Neuronal stem cell (in vitro differentiated cells): ENCODE measurements at places on chromosomes 16 and 17.

- DNase-seq = no peak
Observed at GRCh38 chr16:9568261-9568660, 476.8 kb downstream of the HAPSTR1 start.

- DNase-seq = peak; percentile 98
Observed at GRCh38 chr17:40218740-40219593, at the start of gene WIPF2. Gene WIPF2 (plus strand): TSS chr17:40219304. CDS start chr17:40256460, 37,156 bp downstream.

DNA sequence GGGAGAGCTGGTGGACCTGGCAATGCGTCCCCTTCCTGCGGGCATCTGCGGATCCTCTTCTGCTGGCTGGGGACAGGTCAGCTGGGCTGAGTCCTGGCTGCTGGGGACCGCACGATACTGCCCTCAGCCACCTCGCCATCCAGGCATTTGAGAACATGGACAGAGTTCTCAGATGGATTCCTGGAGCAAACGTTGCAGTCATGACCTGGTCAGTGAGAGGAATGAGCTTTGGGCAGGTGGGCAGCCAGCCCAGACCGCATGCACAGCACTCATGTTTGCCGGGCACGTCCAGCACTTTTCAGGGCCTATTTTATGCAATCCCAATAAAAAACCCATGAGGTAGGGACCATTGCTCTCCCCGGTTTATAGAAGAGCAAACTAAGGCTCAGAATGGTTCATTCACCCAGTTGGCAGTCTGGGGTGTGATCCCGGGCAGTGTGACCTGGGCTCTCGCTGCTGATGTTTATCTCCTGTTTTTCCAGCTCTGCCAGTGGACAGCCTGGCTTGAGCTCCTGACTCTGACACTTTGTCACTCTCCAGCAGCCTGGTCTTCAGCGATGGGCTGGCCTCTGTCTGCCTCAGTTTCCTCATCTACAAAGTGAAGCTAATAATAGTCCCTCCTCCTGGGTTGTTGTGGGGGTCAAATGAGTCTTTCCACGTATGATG is 294.7 kb downstream of the IRF8 start:
- no peak for DNase-seq

DNA sequence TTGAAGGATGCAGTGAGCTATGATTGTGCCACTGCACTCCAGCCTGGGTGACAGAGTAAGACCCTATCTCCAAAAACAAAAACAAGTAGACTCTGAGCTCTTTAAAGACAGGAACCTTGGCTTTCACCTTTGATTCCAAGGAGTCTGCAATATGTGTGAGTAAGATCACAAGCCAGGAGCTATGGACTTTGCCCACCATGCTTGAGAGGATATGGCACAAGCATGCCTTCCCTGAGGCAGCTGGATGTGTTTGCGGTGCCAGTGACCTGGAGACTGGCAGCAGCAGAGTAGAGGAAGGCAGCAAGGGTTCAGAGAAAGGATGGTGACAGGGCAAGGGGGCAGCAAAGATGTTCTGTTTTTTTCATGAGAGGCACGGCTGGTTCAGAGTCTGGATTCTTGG is 14.5 kb upstream of the PRKCA start:
- no peak for DNase-seq

DNA sequence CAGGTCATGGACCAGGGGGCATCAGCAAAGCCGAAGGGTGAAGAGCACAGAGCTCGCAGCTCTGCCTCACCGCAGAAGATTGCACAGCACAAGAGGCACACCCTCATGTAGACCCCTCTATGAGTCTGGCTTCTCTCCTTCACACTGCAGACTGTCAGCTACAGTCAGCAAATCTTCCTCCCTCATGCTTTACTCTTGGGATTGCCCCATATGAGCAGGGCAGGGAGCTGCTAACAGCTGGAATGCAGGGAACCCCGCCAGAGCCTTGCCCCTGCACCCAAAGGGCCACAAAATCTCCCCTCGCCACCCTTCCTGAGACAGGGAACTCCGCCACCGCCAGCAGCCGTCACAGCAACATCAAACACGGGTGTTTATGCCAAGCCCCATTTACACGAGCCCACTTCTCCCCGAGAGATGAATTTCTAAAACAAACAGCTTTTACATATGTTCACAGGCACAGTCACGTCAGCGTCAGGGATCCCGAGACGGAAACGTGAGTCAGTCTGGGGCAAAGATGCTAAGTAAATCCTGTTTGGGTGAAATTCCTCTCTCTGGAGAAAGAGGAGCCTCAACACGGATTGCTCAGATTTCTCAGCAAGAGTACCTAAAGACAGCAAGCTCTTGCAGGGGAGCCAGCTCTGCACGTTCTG is 121.9 kb downstream of the CDYL2 start:
- DNase-seq = no peak

GRCh38 chr16:85120006-85120340 is 7.7 kb upstream of the CIBAR2 start:
- no peak for DNase-seq

- no peak for DNase-seq
Observed at GRCh38 chr16:85679870-85680269, 8.9 kb downstream of the GINS2 start.

DNA sequence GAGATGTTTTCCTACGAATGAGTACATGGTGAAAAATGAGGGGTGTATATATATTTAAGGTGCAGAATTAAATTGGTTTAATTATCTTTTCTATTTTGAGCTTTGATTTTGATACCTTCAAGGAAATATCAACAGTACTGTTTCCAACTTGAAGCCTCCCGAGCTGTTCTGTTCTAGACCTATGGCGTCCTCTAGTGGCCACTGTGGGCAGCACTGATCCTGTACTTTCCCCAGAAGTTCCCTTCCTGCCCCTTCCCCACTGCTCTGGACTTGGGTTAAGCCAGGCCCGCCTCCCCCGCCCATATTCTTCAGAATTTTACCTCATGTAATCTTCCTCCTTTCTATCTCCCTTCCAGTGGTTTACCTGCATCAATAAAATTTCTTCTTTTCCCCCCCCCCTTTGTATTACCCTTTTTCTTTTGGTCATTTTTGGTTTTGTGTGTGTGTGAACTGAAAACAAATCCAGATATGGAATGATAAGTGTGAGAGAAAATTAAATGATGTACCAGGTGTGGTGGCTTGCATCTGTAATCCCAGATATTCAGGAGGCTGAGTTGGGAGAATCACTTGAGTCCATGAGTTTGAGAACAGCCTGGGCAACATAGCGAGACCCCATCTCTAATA is 1643.5 kb downstream of the TP53TG3F start:
- DNase-seq = no peak

DNA sequence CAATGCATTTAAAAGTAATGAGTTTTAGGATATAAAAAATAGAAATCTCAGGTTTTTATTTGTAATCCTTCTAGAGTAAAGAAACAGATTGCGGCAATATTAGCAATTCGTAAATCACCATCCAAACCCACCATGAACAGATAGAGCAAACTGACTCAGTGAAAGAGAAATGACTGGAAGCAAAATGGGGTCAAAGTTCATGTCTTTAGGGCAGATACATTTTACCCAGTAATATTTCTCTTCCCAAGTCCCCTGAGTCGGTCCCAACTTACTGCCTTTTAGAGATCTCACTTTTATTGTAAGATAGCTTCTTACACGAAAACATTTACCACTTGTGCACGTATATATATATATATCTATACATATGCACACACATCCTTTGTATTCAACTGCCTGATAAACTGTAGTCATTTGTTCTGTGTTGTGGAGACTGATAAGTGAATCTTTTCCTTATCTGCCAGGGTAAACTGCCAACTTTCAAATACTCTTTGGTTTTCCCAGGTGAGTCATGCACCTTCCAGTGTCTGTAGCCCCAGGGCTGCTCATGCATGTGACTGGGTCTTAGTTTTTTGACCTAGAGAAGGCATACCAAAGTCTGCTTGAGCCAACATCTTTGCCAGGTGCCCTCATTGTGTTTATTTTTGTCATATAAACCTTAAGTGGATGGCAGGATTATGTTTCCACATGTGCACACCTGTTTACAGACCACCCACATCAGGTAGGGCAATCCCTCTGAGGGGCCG is 7.8 kb upstream of the IRF8 start:
- DNase-seq = no peak

GRCh38 chr17:17926840-17927449 is 45.3 kb downstream of the TOM1L2 start:
- no peak for DNase-seq

DNA sequence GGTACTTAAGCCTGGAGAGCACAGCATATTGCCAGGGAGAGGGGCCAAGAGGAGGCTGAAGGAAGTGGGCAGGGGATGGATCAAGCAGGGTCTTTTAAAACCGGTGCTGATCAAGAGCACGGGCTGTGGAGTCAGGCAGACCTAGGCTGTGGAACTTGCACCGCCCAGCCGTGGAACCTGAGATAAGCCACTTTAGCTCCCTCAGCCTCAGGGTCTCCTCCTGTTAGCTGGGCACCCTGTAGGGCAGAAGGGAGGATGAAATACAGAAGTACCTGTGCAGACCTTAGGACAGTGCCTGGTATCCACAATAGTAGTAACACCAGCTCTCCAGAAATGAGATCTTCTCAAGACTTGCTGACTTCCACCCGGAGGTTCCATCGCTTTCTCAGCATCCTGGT is 9.3 kb downstream of the ODAD4 start:
- no peak for DNase-seq

DNA sequence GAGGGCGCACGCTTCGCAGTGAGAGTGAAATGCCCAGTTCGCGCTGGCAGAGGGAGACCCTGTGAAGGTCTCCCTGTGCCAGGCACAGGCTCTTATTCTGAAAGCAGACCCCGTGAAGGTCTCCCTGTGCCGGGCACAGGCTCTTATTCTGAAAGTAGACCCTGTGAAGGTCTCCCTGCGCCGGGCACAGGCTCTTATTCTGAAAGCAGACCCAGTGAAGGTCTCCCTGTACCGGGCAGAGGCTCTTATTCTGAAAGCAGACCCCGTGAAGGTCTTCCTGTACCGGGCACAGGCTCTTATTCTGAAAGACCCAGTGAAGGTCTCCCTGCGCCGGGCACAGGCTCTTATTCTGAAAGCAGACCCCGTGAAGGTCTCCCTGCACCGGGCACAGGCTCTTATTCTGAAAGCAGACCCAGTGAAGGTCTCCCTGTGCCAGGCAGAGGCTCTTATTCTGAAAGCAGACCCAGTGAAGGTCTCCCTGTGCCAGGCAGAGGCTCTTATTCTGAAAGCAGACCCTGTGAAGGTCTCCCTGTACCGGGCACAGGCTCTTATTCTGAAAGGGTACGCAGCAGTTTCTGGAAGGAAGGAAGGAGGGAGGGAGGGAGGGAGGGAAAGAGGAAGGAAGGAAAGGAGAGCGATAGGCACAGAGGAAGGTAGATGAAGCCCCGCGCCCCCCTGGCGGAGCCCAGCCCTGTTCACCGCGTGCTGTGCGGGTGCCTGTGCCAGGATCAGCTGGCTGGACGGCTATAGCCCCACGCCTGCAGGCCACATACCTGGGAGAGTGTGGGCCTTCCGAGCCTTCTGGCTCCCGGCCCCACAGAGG is 55.3 kb downstream of the WDR45B start:
- peak; percentile 47 for DNase-seq

- no peak for DNase-seq
Observed at GRCh38 chr16:49482690-49483089, 109.1 kb downstream of the C16orf78 start.

DNA sequence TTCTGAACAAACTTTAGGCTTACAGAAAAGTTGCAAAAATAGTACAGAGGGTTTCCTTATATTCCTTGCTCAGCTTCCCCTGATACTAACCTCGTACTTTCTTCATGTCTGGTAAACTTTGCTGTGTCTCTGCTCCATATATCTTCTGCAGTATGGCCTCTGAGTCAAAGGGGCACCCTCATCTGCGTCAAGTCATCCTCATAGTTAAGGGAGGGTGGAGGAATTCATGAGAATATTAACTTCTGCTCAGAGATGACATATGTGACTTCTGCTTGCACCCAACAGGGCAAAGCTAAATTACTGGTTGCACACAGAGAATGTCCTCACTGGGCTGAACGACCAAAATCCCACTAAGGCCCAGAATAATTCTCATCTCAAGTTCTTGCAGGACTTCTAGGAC is 4.3 kb upstream of the CCL7 start:
- no peak for DNase-seq

DNA sequence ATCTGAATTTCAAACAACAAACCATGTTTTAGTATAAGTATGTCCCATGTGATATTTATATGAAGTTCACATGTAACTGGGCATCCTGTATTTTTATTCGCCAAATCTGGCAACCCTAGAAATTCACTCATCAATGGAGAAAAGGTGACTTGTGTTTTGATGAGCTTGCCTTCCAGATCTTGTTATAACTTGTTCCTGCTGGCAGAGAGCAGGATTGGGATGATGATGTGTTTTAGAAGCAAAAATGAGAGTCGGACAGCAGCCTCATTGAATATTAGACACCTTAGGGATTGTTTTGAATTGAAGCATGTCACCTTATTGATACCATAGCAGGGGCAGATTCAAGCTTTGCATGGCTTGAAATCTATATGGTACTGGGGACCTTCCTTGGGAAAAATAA is 85.4 kb upstream of the MED13 start:
- no peak for DNase-seq

DNA sequence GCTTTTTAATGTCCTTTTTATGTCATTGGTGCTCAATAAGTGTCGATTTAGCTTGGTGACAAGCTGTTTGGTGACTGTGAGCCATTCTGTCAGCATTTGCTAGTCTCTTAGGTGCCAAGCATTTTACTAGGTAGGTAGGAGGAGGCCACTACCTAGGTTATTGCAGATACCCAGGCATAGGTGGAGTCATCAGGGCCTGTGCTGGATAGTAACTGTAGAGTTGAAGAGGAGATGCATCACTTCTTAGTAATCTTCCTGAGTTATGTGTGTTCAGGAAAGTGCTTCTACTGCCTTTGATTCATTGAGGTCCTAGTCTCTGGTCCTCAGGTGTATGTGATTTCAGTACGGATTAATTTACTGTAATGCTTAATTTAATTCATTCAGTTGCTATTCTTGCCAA is 17.7 kb downstream of the USP10 start:
- DNase-seq = no peak

DNA sequence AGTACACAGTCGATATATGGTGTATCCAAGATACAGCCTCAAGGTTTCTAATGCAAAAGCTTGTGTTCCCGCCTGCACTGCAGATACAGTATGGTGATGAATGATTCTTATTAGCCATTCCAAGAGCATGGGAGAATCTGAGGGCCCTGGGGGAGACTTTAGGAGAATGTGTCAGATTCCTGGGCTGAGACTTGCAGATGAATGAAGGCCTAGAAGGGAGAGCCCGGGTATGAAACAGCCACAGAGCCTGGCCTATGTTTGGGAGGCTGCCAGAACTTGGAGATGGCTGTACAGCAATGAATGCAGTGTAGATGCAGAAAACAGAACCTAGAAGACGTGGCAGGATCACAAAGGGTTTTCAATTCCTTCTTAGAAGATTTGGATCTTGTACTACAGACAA is 510.7 kb downstream of the HAPSTR1 start:
- DNase-seq = no peak
